ENCODE measurements at places on chromosomes 12 and 14. TPM values are rescaled to one million over a fixed set of nuclear protein-coding genes. Genes with fewer than 3 reads are reported as not detected.

- no peak for ATAC-seq
Measured at GRCh38 chr12:92992041-92992440, 62.9 kb upstream of the EEA1 start.

DNA sequence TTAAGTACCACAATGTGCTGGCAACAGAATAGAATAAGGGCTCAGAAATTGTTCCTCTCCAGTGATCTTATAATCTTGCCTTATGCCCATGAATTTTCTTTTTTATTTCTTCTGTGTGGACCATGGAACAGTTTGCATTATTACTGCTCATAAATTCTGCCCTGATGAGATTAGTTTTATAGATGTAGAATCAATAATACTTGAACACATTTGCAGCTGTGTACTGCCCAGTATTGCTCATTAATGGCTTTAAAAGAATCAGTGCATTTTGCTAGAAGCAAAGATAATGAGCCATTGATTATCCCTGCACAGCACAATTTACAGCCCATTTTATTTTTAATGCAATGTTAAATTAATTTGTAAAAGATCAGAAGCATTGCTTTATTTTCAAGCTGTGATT lies 172.3 kb upstream of the STXBP6 start:
- ATAC-seq, result no peak

- ATAC-seq, result peak; percentile 9
Measured at GRCh38 chr14:72479461-72479931, 414.4 kb downstream of the DPF3 start.

- ATAC-seq, result no peak
Measured at GRCh38 chr12:119175081-119175480, 3.6 kb upstream of the HSPB8 start.

- ATAC-seq, result no peak
Measured at GRCh38 chr12:45290216-45290605, 74.3 kb downstream of the ANO6 start.

- no peak for ATAC-seq
Measured at GRCh38 chr12:113146999-113147398, 2.5 kb upstream of the CFAP73 start.

GRCh38 chr14:75548544-75548943 lies 26.3 kb downstream of the BATF start:
- ATAC-seq, result peak; percentile 2

- peak; percentile 100 for ATAC-seq
Measured at GRCh38 chr12:121917950-121918678, at the start of gene CFAP251. CFAP251 (plus strand) TSS chr12:121918592; CDS start chr12:121921306, 2,714 bp downstream.

ASPG gene
- not detected for total RNA-seq

SAMD15 gene
- 0.29 TPM for total RNA-seq

CLEC1B gene
- total RNA-seq, result not detected

APAF1 gene
- total RNA-seq, result 36.4 TPM

RIPK3 gene
- total RNA-seq, result 17.4 TPM

All from activated T-helper 17 cell treated with anti-CD3 and anti-CD28 coated beads, Interleukin-2, amount 50 U/mL, for 72 hours (primary cell).